ENCODE measurements at places on chromosomes 5 and 9. TPM values are rescaled to one million over a fixed set of nuclear protein-coding genes. Genes with fewer than 3 reads are reported as not detected.

RGMB gene
- total RNA-seq, result 27.7 TPM

FSD1L gene
- total RNA-seq, result 5.7 TPM

PCDHGB6 gene
- total RNA-seq, result 56.8 TPM

TTLL11 gene
- 7.1 TPM for total RNA-seq

ZBED3 gene
- total RNA-seq, result 15.8 TPM

CLTB gene
- total RNA-seq, result 63.8 TPM

NR5A1 gene
- not detected for total RNA-seq

FAXDC2 gene
- 2.5 TPM for total RNA-seq

CMYA5 gene
- total RNA-seq, result 0.60 TPM

TERT gene
- total RNA-seq, result not detected

PDZD2 gene
- 34.0 TPM for total RNA-seq

ADAMTS16 gene
- total RNA-seq, result 12.8 TPM

CNTNAP3B gene
- total RNA-seq, result 9.5 TPM

RAB24 gene
- 31.5 TPM for total RNA-seq

SLC6A7 gene
- total RNA-seq, result not detected

Measured in chondrocyte (in vitro differentiated cells).